Ovary (tissue), 10 donors: ENCODE measurements at places on chromosomes 5 and 9. TPM values are rescaled to one million over a fixed set of nuclear protein-coding genes. Genes with fewer than 3 reads are reported as not detected.

The PCSK5 gene
- 19.1 TPM for total RNA-seq

The TNC gene
- 2.9 TPM for total RNA-seq

The PPIC gene
- total RNA-seq, result 12.5 TPM

The C9orf152 gene
- not detected for total RNA-seq

The PCDHGA9 gene
- 8.2 TPM for total RNA-seq

The IFNA14 gene
- total RNA-seq, result not detected

The HSD17B3 gene
- 0.51 TPM for total RNA-seq

The C9 gene
- not detected for total RNA-seq

The CYLC2 gene
- not detected for total RNA-seq

The MTAP gene
- 32.9 TPM for total RNA-seq

The ENTR1 gene
- total RNA-seq, result 28.9 TPM

The PCDHB2 gene
- 3.3 TPM for total RNA-seq

DNA sequence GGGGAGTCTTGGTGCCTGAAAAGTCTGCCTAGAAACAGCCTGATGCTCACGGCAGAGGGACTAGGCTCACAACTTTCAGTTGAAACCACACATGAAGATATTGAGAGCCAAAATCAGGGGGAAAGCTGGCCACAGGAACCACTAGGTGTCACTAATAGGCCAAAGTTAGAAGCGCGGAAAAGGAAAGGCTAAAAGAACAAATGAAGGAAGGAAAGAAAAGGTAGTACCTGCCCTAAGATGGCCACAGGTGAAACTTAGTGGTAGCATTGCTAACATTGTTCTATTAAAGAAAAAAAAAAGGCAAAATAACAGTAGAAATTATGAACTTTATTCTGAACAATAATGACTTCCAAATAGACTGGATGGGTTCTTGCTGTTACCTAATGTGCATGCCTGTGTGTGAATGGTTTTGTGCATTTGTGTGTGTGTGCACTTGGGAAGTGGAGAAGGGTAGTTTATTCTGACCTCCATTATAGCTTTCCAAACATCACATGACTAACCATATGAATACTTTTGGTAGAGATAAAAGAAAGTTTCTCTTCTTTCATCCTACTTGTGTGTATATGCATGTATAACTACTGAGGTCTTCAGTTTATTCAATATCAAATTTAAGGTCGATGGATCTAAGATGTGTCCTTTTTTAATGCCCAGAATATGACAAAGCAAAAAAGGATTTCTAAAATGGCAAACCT is 2.1 kb upstream of the RFESD start:
- peak; percentile 33 for DNase-seq

DNA sequence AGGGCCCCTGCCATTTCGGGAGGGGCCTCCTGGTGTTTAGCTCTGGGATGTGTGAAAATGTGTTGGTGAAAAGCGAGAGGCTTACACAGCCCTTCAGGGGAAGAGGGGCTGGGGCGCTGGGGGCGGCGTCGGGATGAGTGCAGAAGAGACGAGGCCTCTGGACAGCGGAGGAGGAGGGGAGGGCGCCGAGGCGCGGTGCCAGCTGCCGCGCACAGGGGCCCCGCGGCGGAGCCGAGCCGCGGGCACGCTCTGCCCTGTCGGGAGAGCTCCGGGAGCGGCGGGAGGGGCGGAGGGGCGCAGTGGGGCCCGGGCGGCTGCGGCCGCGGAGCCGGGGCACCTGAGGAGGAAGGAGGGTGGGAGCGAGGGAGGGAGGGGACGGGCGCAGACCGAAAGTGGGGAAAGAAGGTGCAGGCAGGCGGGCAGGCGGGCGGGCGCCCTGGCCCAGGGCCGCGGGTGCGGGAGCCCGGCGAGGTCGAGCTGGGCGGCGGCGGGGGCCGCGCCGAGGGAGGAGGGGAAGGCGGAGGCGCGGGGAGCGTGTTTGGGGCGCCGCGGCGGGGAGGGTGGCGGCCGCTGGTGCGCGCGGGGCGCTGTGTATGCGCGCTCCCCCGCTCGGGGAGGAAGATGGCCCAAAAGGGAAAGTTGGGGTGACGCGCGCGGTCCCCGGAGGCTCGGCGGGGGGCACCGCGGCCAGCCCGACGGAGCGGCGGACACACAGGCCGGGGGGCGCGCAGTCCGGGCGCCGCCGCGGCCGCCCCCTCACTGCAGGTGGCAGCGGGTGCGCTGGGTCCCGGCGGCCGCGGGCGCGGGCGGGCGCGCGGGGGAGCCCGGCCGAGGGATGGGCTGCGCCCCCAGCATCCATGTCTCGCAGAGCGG is at the start of gene PDE8B:
TSS of gene PDE8B (plus strand) at position 590 of the 873 bp plus-strand sequence. CDS start at position 836, 246 bp downstream.
- peak; percentile 37 for DNase-seq

DNA sequence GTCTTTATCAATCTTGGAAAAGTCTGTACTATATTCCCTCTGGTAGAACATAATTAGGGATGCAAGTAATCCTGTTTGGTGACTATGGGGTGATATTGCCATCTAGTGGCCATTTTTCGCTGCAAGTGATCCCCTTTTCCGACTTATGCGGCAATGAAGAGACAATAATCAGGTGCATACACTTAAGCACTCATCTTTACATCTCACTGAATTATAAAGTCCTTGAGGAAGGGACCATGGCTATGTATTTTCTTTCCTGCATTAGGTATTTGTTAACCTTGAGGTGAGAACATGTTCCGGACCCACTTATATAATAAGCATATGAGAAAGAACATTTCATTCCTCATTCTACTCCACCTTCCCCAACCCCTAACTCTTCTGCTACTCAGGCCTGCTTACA is 19.6 kb upstream of the LIX1 start:
- DNase-seq, result no peak

DNA sequence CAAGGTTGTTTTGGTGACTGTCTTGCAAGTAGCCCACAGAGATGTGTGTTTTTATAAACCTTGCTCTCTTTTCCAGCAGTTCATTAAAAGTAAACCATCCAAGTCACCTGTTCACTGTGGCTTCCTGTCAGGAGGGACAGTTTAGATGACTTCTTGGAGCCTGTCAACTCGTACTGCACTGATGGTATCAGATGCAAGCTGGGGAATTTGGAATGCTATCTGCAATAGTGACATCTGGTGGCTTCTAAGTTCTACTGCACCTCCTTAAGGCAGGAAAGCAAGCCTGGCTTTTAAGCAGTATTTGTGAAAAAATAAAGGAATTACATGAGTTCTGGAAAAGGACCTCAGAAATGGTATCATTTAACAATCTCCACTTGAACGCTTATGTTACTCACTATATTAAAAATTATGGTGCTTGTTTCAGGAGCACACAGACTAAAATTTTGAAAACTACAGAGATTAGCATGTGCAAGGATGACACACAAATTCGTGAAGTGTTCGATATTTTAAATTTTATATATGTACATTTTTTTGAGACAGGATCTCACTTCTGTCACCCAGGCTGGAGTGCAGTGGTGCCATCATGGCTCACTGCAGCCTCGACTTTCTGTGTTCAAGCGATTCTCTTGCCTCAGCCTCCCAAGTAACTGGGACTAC is 164.0 kb downstream of the TTC39B start:
- DNase-seq, result no peak

- no peak for DNase-seq
Measured at GRCh38 chr5:89435347-89435746, 552.4 kb upstream of the MEF2C start.

DNA sequence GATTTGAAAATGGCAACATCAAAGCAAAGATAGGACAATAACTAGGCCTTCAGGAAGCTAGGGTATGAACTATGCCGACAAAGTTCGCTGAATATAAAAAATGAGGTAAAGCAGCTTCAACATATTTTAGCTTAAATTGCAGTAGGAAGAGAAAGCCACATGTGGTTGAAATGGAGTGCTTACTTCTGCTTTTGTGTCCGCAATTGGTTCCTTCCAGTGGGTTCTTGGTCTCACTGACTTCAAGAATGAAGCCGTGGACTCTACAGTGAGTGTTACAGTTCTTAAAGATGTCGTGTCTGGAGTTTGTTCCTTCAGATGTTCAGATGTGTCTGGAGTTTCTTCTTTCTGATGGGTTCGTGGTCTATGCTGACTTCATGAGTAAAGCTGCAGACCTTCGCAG is 95.2 kb downstream of the APTX start:
- no peak for DNase-seq

DNA sequence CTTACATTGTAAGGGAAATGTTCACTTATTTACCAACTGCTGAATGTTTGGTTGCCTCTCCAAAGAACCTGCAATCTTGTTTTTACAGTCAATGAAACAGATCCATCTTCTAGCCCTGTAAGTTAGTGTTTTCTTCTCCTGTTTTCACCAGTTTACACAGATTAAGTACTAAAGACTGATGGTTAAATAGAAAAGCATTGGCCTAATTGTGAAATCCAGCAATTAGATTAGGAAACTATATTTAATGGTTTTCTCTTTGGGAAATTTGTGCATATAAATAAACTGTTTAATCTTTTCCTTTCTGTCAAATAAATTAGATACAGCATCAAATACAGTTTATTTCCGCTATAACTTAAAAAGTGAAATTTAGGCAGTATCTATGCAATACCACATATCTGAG is 247.9 kb upstream of the MEF2C start:
- DNase-seq, result no peak

GRCh38 chr5:67015541-67016191 is 180.9 kb downstream of the CD180 start:
- no peak for DNase-seq

- no peak for DNase-seq
Measured at GRCh38 chr9:130185490-130186031, 13.4 kb downstream of the NCS1 start.

DNA sequence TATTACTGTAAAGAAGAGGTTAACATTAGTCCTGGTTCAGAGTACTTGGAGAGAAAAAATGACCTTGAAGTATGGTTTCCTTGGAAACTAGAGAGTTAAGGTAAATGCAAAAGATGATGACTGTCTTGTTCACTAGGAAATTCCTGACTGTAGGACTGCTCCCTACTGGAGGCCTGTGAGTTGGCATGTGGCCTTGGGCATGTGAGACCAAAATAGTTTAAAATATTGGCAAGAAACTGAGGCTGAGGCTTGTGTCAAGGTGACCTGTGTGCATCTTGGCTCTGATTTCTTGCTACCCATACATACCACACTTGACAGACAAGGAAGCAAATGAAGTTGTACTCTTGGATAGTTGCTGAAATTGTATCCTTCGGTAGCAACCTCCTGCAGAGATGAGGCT is 96.5 kb downstream of the TARS1 start:
- DNase-seq, result no peak

DNA sequence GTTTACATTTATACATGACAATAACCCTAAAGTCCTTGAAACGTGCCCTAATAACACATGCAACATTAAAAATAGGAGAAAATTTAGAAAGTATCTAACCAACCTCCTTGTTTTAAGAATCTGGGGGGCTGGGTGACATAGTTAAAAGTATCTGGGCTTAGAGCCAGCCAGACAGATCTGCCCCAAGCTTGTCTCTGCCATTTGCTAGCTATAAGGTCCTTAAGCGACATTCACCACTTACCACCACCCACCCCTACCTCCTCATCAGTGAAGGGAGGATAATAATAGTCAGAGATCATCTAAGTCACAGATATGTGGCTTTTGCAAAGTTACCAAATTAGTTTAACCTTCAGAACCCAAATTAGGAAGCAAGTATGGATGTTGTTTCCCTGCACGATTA is 33.8 kb upstream of the CAST start:
- DNase-seq, result no peak

GRCh38 chr5:65151614-65152013 is 330.1 kb downstream of the ADAMTS6 start:
- no peak for DNase-seq

DNA sequence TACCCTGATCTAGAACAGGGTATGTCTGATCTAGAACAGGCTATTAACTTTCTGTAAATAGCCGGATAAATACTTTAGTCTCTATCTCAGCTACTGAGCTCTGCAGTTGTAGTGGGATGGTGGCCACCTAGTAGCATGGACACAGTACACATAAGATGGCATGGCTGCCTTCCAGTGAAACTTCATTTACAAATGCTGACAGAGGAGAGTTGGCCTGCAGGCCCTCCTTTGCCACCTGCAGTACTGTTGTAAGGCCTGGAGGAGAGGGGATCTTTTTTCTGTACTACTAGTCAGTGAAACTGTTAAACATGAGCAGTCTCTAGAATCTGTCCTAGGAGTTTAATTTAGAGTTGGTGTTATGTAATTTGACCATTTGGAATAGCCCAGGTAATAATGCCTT is 86.0 kb downstream of the TRIO start:
- no peak for DNase-seq

- no peak for DNase-seq
Measured at GRCh38 chr5:51384281-51384840, 1.1 kb downstream of the ISL1 start.

DNA sequence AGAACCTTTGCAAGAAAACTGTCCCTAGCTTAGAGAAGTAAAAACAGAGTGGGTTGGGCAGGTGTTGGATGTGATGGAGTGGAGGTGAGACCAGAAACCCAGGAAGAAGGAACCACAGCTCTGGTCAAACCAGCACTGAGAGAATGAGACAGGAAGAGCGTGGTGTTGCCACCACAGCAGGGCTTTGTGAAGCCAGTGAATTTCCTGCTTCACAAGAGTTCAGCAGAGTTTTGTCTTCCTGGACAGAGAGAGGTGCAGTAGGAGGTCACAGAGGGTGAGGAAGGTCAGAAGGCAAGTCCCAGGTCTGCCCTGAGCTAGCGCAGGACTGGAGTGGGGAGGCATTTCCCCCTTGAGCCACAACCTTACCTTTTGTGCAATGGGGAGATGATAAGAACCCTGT is 2306.2 kb upstream of the ACO1 start:
- no peak for DNase-seq

- DNase-seq, result no peak
Measured at GRCh38 chr5:119336845-119337580, 18.8 kb upstream of the TNFAIP8 start.

- DNase-seq, result no peak
Measured at GRCh38 chr9:133702798-133703590, 35.2 kb downstream of the SARDH start.

- no peak for DNase-seq
Measured at GRCh38 chr5:39761199-39761950, 336.6 kb upstream of the DAB2 start.

DNA sequence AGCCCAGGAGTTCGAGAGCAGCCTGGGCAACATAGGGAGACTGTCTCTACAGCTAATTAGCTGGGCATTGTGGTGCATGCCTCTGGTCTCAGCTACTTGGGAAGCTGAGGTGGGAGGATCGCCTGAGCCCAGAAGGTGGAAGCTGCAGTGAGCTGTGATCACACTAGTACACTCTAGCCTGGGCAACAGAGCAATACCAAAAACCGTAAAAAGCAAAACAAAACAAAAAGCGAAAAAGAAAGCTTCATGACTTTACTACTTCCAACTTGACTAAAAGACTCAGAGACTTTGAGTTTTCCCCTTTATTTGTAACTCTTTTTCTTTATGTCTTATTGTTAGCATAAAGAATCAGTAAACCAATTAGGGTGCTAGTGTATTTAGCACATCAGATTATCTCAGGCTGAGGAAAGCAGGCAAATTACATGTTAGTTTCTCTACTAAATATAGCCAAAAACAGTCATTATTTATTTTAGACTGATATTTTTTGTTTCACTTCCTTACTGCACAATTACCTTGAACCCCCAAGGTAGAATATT is 5.4 kb downstream of the RAD17 start:
- no peak for DNase-seq

GRCh38 chr5:36261186-36261585 is 19.5 kb upstream of the NADK2 start:
- DNase-seq, result no peak
